ENCODE measurements at places on chromosomes 7 and 10.
A peak's percentile ranks its signal among the peaks of the same experiment; 100 is the strongest.

GRCh38 chr10:100007231-100008141 lies 2.3 kb downstream of the DNMBP start:
- no peak for DNase-seq

GRCh38 chr10:131778385-131778784 lies 122.4 kb upstream of the PPP2R2D start:
- DNase-seq = no peak

- DNase-seq = no peak
These were observed 160.2 kb downstream of the ARHGAP12 start for GRCh38 chr10:31768467-31768866.

DNA sequence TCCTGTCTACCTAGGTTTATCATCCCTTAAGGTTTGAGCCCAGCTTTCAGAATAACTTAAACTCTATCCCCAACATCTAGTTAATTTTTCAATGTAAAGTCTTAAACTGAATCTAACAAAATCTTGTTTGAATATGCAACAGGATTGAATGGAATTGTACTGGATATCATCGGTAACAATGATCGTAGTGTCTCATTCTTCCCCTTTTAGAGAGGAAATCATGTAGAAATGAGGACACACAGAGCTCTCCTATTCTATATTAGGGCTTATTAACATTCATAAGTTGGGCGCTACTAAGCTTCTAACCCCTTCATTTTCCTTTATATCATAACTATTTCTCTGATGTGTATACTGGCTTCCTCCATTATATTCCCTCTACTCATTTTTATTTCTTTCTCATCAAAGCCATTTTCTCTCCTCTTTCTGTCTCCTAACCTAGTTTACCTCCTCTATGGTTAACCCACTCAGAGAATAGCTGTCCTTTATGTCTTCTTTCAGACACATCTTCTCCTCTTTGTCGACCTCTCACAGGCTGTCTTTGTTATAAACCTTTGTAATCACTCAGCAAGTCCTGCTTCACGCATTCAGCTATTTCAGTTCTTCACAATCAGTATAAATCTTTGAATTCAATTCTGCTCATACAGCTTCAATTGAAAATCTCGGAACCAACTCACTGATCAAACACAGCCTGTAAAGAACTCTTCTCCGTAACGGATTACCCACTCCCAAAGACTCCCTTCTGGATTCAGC lies 1019.0 kb upstream of the C7orf33 start:
- DNase-seq = no peak

- no peak for DNase-seq
These were observed 46.7 kb upstream of the FAM3C start for GRCh38 chr7:121442845-121443244.

- DNase-seq = no peak
These were observed 294.4 kb downstream of the BAMBI start for GRCh38 chr10:28971764-28972163.

DNA sequence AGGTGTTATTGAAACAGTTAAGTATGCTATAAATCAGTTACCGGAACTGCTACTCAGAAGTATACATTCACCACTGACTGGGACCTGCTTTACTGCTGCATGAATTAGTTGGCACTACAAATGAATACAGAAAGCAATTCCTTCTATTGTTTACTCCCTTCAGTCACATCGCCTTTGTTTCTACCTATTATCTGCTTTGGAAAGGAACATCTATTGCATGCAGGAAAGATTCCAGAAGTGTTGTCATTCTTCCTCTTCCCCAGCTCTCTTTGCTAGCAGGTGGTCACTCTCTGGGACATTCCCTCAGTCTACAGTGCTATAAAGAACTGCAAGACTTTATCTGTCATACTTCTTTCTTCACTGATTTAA lies 131.3 kb downstream of the ANK3 start:
- no peak for DNase-seq

GRCh38 chr7:48031111-48031510 lies 2.2 kb upstream of the SUN3 start:
- no peak for DNase-seq

- no peak for DNase-seq
These were observed 845.7 kb upstream of the POT1 start for GRCh38 chr7:125775317-125775716.

DNA sequence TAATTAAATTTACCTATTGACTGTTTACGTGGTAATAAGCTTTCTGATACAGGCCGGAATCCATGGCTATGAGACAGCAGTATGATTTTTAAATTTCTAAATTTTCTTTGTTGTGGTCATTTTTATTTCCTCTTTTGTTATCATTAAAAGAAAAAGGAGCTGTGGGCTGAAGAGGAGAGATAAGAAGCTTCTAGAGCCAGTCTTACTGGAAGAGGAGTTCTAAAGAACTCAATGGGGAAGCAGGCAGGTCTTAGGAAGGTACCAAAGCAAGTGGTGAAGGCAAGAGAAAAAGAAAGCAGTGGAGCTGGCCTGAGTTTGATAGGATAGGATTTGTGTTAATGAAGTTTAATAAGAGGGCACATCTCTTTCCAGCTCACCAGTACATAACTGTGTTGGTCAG lies 1187.8 kb downstream of the CNTNAP2 start:
- DNase-seq = no peak

- no peak for DNase-seq
These were observed 176.2 kb upstream of the CSTF2T start for GRCh38 chr10:51875610-51876009.

DNA sequence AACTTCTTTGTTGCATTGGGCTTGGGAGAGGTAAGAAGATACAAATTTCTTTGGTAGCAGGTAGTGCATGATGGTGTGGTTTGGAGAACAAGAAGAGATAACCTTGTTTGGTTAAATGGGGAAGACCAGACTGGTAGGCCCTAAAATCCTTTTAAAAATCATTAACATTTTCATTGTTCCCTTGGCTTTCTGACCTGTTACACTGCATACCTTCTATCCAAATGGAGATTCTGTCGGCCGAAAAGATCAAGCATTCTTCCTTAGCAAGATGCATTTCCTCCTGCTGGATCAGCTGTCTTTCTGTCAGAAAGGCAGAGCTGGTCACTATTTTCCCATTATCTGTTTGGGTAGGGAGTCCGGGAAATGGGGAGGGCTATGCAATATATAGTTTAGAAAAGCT lies 33.7 kb downstream of the AGK start:
- no peak for DNase-seq

GRCh38 chr10:100483876-100484666 lies 21.3 kb downstream of the WNT8B start:
- DNase-seq = no peak

DNA sequence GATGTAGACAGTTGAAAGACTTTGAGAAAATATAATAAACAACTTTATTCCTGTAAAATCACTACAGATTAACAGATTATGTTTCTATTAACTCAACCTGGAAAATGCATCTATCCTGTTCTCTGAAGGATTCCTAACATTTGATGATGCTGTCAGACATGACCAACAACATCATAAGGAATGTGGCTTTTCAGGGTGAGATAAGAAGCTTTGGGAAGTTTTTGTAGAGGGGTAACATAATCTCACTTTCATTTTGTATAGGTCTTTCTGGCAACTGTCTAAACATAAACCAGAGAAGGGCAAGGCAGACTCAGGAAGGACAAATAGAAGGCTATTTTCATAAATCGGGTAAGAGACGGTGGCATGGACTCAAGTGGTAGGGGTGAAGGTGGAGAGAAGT lies 112.2 kb downstream of the TES start:
- no peak for DNase-seq

GRCh38 chr10:5260828-5261227 lies 64.2 kb downstream of the AKR1C4 start:
- DNase-seq = no peak

- DNase-seq = no peak
These were observed 53.4 kb upstream of the CYP2C18 start for GRCh38 chr10:94630017-94630688.

DNA sequence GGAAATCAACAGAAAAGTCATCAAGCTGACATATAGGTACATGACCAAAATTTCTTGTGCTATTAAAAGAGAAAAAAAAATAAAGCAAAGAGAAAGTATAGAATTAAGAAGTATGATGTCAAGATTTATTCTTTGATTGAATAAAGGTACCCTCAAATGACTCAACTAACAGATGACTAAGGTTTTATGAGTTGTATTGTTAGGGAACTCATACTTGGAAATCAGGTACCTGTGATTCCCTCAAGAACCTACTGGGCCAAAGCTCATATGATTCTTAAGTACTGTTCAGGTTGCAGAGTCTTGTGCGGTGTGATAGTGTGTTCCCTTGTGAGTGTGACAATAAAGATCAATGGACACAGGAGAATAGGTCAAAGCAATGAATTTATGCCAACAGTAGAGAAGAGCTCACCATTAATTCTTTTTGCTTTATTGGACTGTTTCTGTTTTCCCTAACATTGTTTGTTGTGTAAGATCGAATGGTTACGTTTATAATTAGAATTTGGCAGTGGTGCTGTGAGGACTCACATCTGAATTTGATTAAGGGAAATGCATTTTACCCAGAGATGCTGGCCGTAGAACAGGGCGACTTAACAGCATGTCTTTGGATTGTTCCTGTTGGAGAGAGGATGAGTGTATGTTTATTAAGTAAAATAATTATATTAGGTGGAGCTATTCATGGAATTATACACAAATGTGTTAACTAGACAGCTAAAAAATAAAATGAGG lies 293.2 kb upstream of the SEMA3D start:
- DNase-seq = no peak

GRCh38 chr10:78935697-78936407 lies 132.9 kb upstream of the ZMIZ1 start:
- DNase-seq = no peak

- peak; percentile 39 for DNase-seq
These were observed 319.3 kb upstream of the NRP1 start for GRCh38 chr10:33653584-33654367.

DNA sequence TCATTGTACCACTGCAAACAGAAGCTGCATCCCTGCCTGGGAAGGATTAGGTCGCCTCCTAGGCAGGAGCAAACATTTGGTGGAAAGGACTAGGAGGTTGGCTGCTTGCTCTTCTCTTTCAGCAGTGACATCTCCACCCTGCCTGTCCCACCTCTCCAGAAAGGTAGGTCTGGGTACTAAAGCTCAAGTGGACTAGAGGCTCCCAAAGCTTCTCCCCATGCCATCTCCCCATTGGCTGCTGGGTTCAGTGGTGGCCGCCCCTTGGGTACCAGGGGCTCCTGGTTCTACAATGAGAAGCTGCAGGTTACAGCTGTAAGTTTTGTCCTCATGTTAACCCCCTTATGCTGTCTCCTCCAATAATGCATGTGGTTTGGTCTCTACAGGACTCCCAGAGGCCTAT lies 180.7 kb upstream of the MKI67 start:
- DNase-seq = no peak

DNA sequence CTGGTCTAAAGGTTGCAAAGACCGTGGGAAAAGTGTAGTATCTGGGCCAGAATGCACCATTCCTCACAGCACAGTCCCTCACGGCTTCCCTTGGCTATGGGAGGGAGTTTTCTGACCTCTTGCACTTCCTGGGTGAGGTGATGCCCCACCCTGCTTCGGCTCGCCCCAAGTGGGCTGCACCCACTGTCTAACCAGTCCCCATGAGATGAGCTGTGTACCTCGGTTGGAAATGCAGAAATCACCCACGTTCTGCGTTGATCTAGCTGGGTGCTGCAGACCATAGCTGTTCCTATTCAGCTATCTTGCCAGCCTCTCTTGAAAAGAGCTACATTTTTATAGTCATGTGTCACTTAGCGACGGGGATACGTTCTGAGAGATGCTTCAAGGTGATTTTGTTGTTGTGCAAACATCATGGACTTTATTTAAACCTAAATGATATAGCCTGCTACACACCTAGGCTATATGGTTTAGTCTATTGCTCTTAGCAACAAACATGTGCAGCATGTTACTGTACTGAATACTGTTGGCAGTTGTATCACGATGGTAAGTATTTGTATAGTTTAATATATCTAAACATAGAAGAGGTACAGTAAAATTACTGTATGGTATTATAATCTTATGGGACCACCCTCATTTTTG lies 120.0 kb downstream of the PPP1R9A start:
- no peak for DNase-seq

DNA sequence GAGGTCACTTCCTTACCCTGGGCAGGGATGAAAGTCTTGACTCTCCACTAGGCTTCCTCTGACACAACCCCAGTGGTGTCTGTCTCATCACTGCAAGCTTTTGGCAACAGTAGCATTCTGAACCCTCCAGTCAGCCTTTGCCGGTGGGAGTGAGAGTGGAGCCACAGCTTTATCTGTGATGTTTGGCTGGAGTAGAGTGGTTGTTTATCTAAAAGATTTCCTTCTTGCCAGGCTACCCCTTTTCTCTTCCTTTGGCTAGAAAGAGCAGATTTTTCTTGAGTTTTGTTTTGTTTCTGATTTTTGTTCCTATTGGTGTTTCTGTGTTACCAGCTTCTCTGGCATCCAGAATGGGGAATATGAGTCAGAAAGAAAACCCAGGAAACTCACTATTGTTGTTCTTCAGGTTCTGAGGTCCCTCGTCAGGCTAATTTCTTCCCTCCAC lies 98.9 kb upstream of the KIF5B start:
- no peak for DNase-seq

- DNase-seq = no peak
These were observed 5.3 kb downstream of the ZNF488 start for GRCh38 chr10:47378606-47379444.

DNA sequence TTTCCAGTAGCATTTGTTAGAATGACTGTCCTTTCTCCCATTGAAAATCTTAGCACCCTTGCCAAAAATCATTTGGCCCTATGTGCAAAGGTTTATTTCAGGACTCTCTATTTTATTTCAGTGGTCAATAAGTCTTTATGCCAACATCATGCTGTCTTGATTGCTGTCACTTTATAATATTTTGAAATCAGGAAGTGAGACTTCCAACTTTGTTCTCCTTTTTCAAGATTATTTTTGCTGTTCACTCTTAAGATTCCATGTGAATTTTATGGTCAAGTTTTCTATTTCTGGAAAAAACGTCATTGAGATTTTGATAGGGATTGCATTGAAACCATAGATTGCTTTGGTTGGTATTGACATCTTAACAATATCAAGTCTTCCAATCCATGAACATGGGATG lies 65.1 kb downstream of the PAXIP1 start:
- peak; percentile 53 for DNase-seq

DNA sequence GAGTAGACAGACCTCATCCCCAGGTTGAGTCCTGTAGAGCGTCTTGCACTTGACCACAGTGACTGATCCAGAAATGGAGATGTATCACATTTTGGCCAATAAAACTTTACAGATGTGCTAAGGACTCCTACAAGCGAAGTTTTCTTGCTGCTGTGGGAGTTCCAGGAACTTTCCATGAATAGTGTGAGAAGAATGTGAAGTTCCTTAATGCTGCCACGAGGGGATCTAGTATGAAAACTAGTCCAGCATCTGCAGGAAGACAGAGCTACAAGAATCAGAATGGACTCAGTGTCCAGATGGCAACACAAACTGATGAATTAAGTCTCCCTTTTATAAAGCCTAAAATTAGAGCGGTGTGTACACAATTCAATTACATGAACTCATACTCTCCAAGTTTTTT lies 14.8 kb upstream of the LSM8 start:
- DNase-seq = no peak

DNA sequence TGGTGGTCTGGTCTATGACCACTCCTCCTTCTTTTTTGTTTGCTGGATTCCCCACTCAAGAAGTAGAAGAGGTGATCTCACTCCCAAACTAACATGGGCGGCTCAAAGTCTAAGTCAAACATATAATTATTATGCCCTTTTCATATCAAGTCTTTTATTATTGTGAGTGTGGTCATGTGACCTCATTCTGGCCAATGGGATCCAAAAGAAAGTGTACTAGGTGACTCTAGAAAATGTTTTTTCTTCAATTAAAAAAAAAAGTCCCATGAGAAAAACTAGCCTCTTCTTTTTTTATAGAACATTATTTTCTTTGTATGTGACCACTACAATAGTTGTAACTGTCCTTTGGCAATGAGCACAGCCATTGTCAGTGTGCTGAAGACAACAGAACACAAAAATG lies 772.7 kb downstream of the KCNMA1 start:
- no peak for DNase-seq
